Activated CD4-positive, alpha-beta T cell treated with anti-CD3 and anti-CD28 coated beads, Interleukin-2, amount 10 ng/mL, durations not matched to agents 7 days and 5 days (primary cell): ENCODE measurements at places on chromosomes 3 and 15.

- DNase-seq = no peak
Observed at GRCh38 chr3:127342735-127343134, 54.9 kb upstream of the PRR20G start.

DNA sequence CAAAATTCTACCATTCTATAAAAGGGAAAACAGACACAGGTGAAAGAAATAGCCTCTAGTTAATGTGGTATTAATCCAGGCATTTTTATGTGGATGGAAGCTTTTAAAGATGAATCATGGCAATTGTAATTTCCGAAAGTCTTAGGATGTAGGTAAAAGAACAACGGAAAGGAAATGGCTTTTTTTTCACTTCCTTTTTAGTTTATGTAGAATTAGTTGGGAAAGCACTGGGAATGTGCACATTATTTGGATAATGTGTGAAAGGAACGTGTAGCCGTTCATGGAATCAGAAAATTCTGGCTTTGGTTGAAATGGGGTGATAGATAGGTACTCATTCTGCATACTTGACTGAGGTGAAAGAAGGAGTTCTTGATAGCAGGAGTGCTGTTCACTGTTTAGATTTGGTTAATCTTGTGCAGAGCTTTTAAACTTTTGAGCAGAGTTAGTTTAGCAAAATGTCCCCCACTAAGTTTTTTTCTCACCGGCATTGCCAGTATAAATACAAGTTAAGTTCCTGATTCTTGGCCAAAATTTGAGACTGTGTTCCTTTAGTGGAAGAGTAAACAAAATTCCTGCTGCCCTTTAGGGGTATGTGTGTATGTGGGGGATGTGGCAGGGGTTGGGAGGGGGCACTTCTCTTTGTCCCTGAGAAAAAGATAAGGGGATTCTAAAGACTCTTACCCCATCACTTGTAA lies 20.2 kb upstream of the UTS2B start:
- DNase-seq = no peak

GRCh38 chr3:128062033-128062745 lies 10.0 kb downstream of the SEC61A1 start:
- no peak for DNase-seq

DNA sequence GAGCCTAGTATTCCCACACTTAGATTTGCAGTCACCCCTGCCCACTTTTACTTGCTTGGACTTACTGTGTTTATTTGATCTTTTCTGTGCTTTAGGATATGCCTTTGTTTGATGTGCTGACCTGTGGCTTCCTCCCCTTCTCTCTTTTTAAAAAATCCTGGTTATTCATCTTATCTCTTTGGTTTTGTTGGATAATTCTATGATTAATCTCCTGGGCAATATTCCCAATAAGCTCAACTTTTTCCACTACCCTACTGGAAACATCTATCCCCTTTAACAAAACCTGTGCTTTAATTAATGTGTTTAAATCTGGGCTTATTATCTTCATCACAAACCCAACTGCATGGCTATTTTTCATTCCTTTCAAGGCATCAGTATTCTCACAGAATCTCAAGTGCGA lies 476.0 kb upstream of the TGFBR2 start:
- DNase-seq = no peak

DNA sequence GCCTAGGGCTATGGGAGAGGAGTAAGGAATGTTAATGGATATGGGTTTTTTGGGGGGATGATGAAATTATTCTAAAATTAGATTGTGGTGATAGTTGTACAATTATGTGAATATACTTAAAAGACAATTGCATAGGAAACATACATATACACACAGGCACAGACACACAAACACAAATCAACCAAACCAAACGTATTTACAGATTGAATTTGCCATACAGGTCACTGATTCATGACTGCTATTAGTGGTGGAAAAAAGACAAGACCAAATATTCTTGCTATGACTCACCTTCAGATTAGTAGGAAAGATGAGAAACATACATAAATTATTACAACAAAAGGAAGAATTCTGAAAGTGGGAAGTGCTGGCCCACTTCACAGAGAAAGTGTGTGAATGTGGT lies 85.3 kb downstream of the C3orf38 start:
- DNase-seq = no peak

DNA sequence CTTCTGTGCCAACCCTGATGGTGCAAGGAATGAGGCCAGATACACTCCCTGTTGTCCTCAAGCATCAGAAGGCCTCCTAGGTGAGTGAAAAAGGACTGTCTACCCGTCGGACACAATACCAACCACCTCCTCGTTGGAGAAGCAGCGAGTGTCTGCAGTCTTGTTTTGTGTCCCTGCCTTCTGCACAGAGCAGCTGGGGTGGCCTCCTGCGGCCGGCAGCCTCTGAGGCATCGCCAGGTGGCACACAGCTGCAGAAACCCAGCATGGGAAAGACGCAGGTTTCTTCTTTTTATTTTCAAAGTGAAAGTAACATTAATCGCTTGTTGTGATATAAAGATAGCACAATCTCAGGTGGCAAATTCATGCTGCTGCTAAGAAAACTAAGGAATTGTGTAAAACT lies 509.9 kb downstream of the OCA2 start:
- DNase-seq = no peak

- DNase-seq = no peak
Observed at GRCh38 chr3:78993375-78993774, 774.4 kb downstream of the ROBO1 start.

DNA sequence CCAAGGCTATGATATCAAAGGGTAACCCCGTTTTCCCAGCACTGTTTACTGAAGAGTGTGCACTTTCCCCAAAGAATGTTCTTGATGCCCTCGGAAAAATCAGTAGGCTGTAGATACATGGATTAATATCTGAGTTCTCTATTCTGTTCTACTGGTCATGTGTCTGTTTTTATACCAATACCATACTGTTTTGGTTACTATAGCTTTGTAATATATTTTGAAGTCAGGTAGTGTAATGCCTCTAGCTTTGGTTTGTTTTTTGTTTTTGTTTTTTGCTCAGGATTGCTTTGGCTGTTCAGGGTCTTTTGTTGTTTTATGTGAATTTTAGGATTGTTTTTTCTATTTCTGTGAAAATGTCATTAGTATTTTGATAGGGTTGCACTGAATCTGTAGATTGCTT lies 95.1 kb downstream of the PLD1 start:
- DNase-seq = no peak

DNA sequence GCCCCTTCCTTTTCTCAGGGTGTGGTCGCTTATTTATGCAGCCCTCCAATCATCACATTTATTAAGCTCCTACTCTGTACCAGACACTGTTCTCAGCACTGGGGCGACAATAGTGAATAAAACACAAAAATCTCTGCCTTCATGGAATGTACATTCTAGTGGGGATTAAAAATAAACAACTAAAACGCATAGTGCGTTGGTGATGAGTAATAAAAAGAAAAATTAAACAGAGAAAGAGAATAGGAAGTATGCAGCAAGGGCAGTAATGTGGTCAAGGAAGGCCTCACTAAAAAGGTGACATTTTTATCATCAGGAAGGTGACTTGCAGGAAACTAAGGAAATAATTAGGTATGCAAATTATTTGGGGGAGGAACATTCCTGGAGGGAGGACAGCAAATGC lies 5.1 kb downstream of the SLC51B start:
- no peak for DNase-seq

DNA sequence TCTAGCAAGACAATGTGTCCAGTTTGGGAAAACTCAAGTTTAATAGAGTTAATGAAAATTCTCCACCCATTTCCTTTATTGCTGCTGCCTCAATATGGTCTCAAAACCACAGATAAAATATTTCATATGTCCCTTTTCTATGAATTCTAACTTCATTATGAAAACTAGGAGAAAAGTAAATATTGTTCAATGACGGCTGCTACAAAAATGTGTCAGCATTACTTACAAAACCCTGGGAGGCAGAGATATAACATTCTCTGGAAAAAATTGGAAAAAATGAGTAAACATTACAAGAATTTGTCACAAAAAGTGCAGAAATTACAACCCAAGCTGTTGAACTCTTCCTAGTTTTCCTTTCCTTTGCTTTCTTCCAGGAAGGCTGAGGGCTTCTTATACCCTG lies 22.2 kb upstream of the FBN1 start:
- DNase-seq = no peak

- DNase-seq = no peak
Observed at GRCh38 chr3:7854266-7854665, 647.4 kb upstream of the LMCD1 start.

GRCh38 chr3:184336547-184337398 lies 627 bp upstream of the FAM131A start:
- no peak for DNase-seq

- DNase-seq = no peak
Observed at GRCh38 chr15:70137967-70138366, 40.2 kb upstream of the TLE3 start.

DNA sequence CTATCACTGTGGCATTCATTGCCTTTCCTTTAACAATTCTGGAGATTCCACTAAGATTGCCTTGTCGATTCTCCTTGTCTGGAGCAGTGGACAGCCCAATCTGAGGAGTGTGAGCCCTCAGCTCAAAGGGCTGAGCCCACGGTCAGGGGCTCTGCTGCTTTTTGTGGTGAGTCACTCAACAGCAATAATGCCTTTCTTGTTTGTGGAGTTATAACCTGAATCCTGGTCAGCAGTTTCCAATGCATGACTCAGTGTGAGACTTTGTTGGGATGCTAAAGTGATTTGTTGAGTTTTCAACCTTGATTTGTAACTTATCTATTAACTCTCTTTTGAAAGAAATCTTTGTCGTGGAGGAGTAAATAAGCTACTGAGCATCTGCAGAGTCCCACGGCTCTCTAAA lies 183.5 kb downstream of the TJP1 start:
- no peak for DNase-seq

DNA sequence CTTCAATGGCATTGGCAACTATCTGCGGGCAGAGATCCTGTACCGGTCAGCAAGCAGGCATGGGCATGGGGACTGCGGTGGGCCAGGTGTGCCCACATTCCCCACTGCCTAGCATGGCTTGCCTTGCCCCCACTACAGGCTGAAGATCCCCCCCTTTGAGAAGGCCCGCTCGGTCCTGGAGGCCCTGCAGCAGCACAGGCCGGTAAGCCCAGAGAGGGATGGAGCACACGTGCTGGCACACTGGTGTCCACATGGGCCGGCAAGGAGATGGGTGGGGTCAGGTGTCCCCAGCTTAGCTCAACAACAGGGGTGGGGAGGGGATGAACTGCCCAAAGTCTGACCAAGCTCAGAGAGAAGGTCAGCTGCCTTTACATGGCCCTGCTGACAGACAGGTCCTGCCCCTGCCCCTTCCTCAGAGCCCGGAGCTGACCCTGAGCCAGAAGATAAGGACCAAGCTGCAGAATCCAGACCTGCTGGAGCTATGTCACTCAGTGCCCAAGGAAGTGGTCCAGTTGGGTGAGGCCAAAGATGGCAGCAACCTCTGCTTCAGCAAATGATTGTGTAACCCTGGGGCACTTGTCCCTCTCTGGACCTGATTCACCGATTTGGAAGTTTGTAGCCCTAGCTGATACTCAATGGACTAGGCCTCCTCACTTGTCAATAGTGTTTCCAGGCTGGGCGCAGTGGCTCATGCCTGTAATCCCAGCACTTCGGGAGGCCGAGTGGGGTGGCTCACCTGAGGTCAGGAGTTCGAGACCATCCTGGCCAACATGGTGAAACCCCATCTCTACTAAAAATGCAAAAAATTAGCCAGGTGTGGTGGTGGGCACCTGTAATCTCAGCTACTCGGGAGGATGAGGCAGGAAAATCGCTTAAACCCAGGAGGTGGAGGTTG lies 5.6 kb downstream of the NEIL1 start:
- DNase-seq = no peak

DNA sequence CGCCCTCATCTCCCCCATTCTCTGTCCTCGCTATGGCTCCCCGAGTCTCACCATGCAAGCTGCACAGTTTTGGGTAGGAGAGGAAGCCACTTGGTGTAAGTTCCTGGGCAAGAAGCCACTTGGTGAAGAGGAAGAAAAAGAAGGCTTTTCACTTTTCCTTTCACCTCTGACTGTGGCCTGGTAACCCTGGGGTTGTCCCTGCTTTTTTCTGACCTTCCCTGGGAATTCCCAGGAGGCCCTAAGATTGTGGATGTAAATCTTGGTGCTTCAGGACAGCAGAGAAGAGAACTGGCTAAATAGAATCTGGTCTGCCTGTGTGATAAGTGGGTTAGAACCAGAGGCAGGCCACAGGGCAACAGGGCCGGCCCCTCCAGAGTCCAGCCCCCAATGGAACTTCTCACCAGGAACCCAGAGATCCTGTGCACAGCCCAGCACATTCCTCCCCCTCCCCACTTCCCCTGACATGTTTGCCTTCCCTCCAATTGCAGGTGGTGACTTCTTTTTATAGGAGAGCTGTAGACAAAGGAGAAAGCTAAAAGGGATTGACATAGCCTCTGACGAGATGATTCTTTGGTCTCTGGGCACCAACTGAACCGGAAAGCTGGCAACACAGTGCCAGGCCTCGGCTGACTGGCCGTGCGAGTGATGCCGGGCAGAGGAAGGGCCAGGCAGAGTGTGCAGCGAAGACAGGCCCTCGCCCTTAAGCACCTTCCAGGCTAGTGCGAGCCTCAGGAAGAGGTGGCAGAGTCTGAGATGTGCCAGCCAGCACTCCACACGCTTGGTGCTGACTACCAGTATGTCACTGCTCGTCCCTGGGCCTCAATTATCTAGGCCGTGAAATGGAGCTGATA lies 19.4 kb upstream of the SKOR1 start:
- DNase-seq = no peak

DNA sequence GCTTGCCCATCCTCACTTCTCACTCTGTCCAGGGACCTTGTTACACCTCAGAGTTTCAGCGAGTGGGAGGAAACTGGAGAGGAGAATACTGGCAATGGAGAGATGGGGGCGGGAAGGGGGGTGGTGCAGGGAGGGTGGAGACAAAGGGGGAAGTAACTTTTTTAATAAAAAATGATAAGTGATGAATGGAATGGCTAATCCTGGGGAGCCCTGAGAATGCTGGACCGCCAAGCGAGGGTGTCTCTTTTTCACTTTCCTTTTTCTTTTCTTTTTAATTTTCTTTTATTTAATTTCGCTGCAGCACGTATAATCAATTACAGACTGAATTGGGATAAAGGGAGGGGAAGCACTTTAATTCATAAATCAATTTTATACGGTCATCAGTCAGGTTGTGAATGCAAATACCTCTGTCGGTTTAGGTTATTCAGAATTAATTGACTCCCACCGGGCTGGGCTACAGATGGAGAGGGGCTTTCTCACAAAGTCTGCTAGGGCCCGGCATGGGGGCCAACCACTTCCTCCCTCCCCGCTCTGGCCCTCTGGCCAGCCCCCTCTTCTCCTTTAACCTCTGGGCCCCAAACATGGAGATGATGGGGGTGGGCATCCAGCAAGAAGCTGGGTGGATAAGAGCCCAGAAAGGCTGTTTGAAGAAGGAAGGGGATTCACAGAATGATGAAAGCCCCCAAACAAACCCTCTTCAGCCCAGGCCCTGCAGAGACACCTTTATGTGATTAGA lies 106.8 kb upstream of the BOC start:
- DNase-seq = no peak

GRCh38 chr3:186959029-186959624 lies 28.8 kb downstream of the ST6GAL1 start:
- no peak for DNase-seq

GRCh38 chr3:129619726-129620162 lies 13.3 kb upstream of the PLXND1 start:
- no peak for DNase-seq

GRCh38 chr15:88708655-88709054 lies 69.8 kb downstream of the ISG20 start:
- no peak for DNase-seq
